ENCODE measurements at places on chromosomes 3 and 15. TPM values are rescaled to one million over a fixed set of nuclear protein-coding genes. Genes with fewer than 3 reads are reported as not detected.
A peak's percentile ranks its signal among the peaks of the same experiment; 100 is the strongest.

GRCh38 chr15:72078887-72079286 is 39.1 kb downstream of the MYO9A start:
- no peak for DNase-seq

DNA sequence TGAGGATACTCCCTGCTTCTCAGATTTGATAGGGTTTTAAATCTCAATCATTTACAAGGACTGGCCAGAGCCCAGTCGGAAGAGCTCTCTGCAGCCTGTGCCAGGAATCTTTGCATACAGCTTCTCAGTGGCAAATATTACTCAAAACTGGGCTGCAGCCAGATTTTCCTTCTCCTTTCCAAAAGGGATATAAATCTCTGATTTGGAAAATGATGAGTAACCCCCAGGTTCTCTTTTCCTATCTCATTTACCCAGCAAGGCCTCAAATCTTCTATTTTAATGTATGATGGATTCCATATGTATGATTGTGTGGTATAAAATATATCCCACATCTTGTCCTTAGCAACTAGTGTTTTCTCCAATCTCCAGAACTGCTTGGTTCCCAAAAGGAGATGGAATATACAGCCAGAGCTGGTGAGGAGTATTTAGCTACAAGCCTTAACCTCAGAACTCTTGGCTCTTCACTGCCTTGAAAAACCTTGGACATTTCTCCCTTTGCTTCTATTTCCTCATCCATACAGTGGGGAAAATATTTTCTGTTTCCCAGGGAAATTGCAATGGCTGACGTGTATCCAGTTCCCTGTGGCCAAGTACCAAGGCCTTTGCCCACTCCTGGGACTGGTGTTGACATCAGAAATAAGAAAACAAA is 114.4 kb downstream of the ATG7 start:
- DNase-seq, result no peak

- no peak for DNase-seq
These were observed 690.3 kb downstream of the MECOM start for GRCh38 chr3:168973206-168973605.

- DNase-seq, result no peak
These were observed 92.2 kb downstream of the TBC1D2B start for GRCh38 chr15:77985031-77985930.

DNA sequence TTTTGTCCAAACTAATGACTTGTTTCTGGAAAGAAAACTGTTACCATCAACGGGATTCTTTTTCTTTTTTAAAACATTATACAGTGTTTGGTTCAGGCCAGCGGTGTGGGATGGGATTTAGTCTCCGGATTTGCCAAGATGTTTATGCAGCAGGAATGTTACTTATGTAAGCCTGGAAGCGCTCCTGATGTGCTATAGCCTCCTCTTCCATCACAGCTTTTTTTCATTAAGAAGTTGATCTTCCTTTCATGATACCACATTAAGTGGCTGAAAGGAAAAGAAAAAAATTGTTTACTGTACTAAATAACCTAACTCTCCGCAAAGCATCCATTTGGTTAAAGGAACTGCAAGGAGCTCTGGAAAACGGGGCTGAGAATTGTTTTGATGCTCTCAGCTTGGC is 120.5 kb upstream of the ALDH1A3 start:
- no peak for DNase-seq

DNA sequence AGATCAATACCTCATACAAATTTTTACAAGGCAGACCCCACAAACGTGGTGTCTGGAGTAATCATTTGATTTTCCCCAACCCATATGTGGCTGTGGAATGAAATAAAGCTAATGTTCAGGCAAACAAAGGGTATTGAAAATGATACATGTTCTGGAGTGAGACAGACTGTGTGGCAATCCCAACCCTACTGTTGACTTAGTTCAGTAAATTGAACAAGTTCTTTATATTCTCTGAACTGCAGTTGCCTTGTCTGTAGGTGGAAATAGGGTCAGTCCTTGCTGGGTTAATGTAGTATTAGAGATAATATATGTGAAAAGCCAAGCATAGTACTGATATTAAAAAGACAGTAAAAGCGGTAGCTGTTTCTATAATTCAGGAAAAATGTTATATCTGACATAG is 69.0 kb downstream of the GRM7 start:
- DNase-seq, result no peak

DNA sequence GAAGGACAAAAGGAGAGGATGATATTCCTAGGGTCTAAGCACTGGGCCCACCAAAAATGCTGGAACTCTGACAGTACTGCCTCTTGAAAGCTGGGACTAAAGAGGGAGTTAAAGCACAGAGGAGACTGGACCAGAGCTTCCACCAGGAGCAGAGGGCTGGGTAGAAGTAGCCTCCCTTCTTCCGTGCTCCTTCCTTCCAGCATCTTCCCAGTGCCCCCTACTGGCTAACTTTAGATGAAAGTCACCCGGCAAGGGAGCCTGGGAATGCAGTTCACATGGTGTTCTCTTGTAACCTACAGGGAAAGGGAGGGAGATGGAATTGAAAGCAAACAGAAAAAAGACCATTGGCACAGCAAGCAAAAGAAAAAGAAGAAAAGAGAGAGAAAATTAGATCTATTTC is 106.1 kb upstream of the COL8A1 start:
- DNase-seq, result no peak

DNA sequence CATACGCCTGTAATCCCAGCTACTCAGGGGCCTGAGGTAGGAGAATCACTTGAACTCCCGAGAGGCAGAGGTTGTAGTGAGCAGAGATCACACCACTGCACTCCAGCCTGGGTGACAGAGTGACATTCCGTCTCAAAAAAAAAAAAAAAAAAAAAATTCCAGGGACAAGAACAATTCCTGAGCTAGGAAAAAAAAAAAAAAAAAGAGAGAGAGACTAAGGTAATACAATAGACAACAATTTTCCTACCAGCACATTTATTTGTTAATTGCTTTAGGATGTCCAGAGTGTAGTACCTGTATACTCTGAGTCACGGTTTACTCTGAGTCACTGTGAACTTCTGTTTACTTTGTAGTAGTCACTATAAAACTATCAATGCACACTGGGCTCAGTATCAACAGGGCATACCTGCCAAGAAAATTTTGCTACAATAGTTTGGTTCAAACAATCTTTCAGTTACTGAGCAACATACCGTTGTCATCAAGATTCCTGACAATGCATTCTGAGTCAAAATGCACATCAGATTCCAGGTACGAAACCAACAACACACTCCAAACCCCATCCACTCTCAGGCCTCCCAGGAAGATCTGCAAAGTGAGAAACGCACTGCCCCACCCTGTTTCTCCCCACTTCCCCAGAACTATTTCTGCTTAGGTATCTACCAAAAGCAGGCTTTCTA is 28.3 kb downstream of the IGF2BP2 start:
- DNase-seq, result no peak

GRCh38 chr15:94127006-94127405 is 104.4 kb upstream of the MCTP2 start:
- no peak for DNase-seq

DNA sequence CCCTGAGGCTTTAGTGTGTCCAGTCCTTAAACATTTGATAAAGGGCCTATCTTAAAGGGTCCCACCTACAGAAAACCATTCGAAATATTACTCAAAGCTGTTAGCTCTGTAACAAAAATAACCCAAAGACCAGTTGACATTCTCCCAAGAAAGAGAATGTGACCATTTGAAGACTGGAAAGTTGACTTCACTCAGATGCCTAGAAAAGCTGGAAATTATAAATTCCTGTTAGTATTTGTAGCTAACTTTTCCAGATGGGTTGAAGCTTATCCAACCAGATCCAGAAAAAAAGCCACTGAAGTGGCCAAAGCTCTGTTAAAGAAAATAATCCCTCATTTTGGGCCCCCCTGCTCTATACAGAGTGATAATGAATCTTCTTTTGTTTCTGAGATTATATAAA is 408.4 kb downstream of the PLOD2 start:
- DNase-seq, result no peak

GRCh38 chr15:100958326-100959065 is 39.3 kb downstream of the LRRK1 start:
- DNase-seq, result no peak

DNA sequence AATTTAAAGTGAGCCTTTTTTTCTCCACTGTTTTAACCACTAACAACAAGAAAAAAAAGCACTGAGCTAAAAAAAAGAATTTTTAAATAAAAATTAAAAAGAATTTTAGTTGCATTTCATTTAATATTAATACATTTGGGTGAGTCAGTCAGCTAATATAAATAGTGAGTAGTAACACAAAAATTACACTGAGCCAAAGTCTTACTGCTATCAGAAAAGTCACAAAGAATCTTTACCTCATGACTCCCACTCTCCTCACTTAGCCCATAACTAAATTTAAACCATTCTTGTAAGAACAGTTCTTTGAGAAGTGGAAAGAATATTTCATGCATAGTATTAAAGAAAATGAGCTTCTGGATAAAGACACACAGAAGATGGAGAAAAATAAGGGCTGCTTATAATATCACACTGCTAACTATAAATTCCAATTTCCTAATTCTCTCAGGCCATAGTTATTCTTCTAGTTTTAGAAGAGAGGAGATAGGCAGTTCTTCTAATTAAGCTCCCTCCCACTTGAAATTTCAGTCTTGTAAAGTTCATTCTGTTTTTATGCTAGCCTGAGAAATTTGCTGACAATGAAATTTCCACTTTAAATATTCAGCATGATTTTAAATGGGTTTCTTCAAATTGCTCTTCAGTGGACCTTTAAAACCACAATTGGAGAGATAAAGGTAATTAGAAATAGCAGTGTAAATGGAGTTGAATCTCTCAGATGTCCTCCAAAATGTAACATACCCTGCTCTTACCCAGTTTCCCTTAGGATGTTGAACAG is 17.6 kb downstream of the SHQ1 start:
- no peak for DNase-seq

GRCh38 chr3:129638481-129638880 is 32.0 kb upstream of the PLXND1 start:
- no peak for DNase-seq

DNA sequence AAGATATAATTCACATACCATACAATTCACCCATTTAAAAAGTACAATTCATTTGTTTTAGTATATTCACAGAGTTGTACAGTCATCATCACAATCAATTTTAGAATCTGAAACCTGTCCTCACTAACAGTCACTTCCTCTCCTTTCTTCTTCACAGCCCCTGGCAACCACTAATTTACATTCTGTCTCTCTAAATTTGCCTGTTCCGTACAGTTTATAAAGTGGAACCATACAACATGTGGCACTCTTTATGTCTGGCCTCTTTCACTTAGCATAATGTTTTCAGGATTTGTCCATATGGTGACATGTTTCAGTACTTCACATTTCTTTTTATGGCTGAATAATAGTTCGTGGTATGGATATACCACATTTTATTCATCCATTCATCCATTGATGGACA is 22.7 kb downstream of the ERICH6 start:
- peak; percentile 34 for DNase-seq

GRCh38 chr15:64133623-64134344 is 17.7 kb upstream of the SNX22 start:
- no peak for DNase-seq

DNA sequence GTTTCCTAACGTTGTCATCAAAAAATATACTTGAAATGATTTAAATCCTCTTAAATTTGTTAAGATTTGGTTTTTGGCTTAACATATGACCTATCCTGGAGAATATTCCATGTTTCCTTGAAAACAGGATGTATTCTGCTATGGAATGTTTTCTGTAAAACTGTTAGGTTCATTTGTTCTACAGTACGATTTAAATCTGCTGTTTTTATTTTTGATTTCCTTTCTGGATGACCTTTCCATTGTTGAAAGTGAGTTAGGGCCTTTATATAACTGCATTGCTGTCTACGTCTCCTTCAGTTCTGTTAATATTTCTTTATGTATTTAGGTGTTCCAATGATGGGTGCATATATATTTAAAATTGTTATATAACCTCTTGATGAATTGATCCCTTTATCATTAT is 465.3 kb upstream of the ALCAM start:
- DNase-seq, result no peak

MUC13 gene
- 0.05 TPM for total RNA-seq

COPG1 gene
- 74.7 TPM for total RNA-seq

IL17RE gene
- total RNA-seq, result 5.9 TPM

RNF13 gene
- 53.3 TPM for total RNA-seq

C2CD4B gene
- 2.7 TPM for total RNA-seq

SPINK8 gene
- total RNA-seq, result not detected

ITIH4 gene
- 4.5 TPM for total RNA-seq

CAPN3 gene
- total RNA-seq, result 2.4 TPM

OCA2 gene
- total RNA-seq, result 0.99 TPM

LSG1 gene
- total RNA-seq, result 29.5 TPM

ZNF609 gene
- 16.8 TPM for total RNA-seq

ERICH6 gene
- total RNA-seq, result 0.14 TPM

PLSCR1 gene
- total RNA-seq, result 84.7 TPM

KBTBD13 gene
- total RNA-seq, result under 0.01 TPM
